ENCODE measurements at places on chromosomes 4 and X.

- DNase-seq: no peak
These were observed 578.3 kb upstream of the FAT1 start for GRCh38 chr4:187301923-187302322.

DNA sequence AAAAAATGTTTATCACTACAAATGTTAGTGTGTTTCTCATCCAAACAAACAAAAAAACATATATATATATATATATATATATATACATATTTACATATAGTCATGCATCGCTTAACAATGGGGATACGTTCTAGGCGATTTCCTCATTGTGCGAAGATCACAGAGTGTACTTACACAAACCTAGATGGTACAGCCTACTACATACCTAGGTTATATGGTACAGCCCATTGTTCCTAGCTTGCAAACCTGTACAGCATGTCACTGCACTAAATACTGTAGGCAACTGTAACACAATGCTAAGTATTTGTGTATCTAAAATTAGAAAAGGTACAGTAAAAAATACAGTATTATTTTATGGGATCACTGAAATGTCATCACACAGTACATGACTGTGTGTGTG is 16.4 kb upstream of the TMSB4X start:
- DNase-seq: no peak

DNA sequence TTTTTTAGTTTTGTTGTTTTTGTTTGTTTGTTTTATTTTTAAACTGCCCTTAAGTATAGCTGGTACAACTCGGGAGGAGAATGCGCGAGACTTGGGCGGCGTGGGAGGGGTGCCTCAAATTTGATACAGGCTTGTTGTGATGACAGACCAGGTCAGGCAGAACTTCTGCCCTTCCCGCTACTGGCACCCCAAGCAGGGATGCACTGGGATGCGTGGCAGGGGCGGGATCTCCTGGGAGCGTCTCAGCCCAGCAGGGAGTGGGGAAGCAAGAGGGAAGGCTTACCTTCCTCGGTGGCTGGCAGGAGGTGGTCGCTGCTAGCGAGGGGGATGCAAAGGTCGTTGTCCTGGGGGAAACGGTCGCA is 851 bp downstream of the SFRP2 start:
- no peak for DNase-seq

- no peak for DNase-seq
These were observed 74.3 kb upstream of the IGFBP7 start for GRCh38 chr4:57184378-57185029.

DNA sequence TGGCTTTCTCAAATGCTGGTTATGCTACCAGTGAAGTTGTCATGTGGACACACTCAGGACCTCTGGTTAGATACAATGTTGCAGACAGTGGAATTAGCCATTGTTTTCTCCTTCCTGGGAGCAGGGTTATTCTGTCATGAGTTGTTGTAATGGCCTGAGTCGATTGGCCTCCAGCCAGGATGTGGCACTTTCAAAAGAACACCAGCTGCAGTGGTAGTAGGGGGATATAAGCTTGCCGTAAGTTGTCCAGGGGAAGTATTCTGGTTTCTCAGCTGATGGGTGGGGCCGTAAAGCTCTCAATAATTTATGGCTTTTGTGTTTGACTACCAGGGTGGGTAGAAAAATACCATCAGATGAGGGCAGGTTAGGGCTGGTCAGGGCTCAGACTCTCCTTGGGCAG is 697.5 kb upstream of the GNPDA2 start:
- no peak for DNase-seq

DNA sequence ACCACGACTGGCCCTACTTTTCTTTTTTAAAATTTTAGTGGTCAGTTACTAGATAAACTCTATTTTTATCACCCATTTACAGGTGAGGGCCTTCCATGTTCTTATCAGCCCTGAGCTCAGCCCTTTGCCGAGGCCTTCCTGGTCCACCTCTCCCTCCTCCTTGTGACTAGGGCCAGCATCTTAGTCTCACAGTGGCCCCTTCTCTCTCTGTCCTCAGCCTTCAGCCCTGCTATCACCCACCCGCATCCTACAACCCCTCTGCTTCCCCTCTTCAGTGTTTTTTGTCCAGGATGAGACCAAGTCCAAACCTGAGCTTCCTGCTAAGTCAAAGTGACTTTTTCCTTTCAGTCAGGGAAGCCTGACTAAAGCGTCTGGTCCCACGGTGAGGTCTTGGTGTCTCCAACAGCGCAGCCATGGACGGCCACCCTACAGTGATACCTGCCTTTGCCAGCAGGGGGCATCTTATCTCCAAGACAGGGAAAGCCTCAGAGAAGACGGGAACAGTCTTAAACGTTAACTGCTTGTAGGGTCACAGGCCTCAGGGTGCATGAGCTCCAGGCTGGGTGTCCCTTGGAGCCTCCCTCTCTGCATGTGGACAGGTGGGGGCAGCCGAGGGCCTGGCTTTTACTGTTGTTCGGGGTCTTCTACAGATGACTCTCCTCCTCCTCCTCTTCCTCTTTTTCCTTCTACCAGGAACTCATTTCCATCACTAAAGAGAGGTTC is 11.7 kb upstream of the GAGE10 start:
- no peak for DNase-seq

All from GOT3 (cell line).